ENCODE measurements at places on chromosomes 7 and 10.

GRCh38 chr7:137934941-137935883 is 66.7 kb downstream of the CREB3L2 start:
- DNase-seq: no peak

DNA sequence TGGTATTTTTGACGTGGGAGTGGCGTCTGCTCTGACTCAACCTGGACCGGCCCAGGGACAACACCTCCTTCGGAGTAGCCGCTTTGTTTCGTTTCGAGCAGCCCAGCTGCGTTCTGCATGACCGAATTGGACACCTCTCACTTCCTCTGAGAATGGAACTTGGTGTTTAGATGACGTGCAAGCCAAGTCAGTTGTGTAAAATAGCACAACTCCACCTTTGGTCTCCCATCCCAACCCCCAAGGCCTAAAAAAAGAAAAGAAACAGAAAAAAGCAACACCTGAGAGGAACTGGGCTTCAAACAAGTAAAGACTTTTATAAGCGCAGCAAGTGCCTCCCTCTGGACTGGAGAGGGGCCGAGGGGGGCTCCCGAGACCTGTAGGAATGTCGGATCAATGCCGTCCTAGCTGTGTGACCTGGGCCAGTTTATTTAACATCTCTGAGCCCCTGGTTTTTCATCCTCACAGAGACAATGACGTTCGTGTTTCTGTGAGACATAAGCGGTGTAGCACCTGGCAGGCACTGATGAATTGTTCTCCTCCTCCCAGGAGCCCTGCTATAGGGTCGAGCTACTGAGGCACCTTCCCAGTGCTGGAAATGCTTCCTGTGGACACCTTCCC is 52.0 kb upstream of the SMNDC1 start:
- DNase-seq: no peak

- DNase-seq: no peak
Measured at GRCh38 chr7:40786909-40787308, 652.1 kb downstream of the SUGCT start.

- no peak for DNase-seq
Measured at GRCh38 chr7:1393421-1393820, 65.8 kb downstream of the MICALL2 start.

GRCh38 chr10:20466731-20467130 is 430.4 kb downstream of the NEBL start:
- no peak for DNase-seq

- no peak for DNase-seq
Measured at GRCh38 chr7:117021366-117021765, 68.1 kb downstream of the ST7 start.

- no peak for DNase-seq
Measured at GRCh38 chr10:11407939-11408338, 203.5 kb downstream of the USP6NL start.

Measured in DMS79 (cell line).